ENCODE measurements at places on chromosomes 6 and 20.

- DNase-seq = peak; percentile 13
Measured at GRCh38 chr6:134117409-134117808, 65.0 kb upstream of the SLC2A12 start.

GRCh38 chr20:2210646-2211552 lies 84.9 kb upstream of the TGM3 start:
- peak; percentile 71 for DNase-seq

DNA sequence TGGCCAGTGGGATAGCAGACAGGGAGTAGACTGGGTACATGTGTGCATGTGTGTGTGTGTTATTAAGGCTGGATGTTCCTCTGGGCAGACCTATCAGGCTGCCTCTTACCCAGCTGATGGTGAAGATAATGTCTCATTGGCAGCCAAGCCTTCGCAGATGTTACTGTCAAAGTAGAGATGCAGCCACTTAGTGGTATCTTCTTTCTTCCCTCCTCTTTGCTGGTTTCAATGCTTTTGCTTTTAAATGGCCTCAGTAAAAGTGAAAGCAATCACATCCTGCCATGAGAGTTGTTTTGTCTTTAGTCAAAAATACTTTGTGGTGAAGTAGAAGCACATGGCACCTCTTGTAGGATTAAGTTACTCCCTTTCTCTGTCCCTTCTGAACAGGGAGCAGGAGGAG lies 57.5 kb downstream of the SNRNP48 start:
- no peak for DNase-seq

DNA sequence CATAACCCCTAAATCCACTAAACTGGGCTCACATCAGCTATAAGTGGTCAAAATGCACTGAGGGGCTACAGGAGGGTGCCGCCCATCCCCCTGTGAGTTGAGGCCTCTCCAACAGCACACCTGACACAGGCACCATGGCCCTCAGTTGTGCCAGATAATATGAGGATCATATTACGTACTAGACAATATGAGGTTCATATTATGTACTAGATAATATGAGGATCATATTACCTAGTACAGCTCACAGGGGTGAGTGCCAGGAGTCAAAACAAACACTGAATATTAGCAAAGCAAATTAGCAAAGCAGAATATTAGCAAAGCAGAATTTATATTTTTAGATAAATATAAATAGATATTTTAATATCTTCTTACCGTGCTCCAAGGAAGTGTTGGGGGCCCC lies 35.3 kb downstream of the CD24 start:
- DNase-seq = no peak

- DNase-seq = peak; percentile 11
Measured at GRCh38 chr6:96814625-96815024, 22.7 kb downstream of the GPR63 start.

DNA sequence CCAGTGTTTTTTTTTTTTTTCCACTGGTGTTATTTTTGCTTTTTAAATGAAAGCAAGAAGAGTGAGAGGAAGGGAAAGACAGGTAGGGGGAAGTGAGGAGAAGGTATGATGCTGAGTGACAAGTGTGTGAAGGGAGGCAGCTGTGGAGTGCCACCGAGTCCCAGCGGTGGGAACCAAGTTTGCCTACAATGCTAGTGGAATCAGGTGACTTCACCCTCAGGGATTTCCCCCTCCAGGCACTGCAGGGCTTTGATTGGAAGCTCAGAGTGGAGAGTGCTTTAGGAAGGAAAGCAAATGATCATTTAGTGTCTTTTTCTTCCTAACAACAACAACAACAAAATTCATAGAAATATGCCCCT lies 120.5 kb upstream of the ENPP5 start:
- DNase-seq = no peak

GRCh38 chr20:34535301-34535840 lies 19.1 kb downstream of the DYNLRB1 start:
- DNase-seq = no peak

DNA sequence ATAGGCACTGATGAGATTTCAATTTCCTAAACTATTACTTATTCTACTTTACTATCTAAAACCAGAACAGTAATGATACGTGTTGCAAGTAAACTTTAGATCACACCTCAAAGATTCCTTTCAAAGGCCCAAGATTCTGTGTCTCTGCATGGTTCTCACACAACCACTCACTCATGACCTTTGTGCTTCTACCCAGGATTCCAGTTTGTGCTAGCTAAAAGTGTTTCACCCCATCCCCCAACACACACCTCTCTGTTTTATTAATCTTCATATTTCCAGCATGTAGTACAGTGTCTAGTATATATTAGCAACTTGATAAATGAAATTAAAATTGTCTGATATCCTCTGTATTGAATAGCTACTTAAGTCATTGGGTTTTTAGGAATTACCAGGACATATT lies 8.8 kb upstream of the SH3BGRL2 start:
- no peak for DNase-seq
